NCI-H2081 treated with DMSO at 0.1 percent for 48 hours (cell line): ENCODE measurements at places on chromosomes 4 and X.

GRCh38 chr4:172124656-172125308, 311.6 kb downstream of the GALNTL6 start:
- no peak for DNase-seq

DNA sequence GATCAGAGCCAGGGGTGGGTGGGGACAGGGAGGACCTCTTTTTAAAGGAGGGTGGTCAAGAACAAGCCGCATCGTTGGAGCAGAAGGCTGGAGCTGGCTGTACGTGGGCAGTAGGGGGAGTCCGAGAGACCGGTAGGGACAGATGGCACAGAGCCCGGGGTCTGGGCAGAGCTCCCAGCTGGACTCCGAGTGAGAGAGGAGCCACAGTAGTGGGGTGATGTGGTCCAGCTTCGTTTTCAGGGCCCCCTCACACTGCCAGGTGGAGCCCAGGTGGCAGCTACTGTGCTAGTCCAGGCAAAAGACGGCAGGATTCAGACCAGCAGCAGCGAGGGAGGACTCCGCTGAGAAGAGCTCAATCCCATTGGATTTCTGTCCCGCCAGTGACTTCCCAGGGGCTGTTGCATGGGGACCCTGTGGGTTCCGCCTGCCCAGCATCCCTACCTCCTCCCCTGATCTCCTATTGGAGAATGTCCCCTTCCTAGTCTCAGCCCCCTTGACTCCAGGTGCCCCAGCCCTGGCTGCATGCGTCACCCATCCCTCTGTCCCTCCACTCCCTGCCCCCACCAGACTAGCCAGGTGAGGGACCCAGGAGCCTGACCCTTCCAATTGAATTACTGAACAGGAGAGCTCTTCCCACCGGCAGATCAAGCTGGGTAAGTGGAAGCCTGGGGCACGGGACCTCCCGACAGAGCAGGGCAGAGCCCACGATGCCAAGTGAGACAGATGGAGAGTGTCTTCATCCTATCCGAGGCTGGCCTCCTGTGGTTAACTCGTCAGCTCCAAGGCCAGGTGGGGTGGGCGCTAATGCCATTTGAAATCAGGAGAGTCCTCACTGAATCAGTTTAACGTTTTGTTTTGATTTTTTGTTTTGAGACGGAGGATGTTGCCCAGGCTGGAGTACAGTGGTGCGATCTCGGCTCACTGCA, 2.9 kb downstream of the ARHGAP4 start:
- no peak for DNase-seq

DNA sequence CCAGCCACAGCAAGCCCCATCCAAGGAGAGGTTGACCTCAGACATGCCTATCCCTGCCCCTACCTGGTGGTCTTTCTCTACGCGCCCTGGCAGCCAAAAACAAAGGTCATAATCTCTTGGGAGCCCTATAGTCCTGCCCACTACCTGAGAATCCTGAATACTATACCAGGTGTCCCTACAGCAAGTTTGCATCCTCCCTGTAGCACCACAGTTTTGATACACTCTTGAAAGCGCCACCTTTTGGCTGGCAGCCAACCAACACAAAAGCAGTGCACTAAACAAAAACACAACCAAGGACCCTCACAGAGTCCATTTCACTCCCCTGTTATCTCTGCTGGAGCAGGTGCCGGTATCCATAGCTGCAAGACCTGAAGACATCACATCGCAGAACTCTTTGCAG, 523.8 kb upstream of the CPEB2 start:
- no peak for DNase-seq

GRCh38 chr4:177464026-177464425, 21.8 kb upstream of the AGA start:
- DNase-seq = no peak

DNA sequence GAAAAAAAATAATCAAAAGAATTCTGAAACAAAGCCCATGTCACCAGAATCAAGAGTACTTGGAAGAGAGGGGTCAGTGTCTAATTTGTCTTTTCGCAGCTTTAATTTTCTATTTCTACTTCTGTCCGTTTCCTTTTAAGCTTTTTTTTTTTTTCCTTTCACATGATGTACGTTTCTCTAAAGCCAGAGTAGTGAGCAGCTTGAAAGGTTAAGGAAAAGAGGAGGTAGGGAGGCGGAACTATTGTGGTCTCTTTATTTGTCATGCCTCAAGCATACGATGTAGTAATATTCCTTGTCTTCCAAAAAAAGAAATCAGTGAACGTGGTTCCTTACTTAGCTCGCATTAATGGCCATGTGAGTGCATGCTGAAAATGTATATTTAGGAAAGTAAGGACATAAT, 311.5 kb downstream of the TENM3 start:
- DNase-seq = no peak

DNA sequence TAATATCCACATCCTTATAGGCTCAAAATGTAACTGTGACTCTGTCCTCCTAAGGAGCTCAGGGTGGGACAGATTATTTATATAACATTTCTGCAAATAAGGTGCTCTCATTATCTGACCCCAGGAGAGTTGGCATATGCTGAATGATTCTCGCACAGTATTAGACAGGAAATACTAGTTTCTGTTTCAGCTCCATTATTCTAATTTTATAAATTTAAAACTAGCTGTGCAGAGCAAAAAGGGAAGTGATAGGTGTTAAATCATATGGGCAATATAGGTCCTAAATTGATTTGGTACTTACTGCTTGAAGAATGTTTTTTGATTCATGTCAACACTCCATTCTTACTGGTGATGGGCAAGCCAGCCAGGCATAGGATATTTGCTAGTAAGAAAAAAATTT, 141.5 kb downstream of the GLRA2 start:
- no peak for DNase-seq

GRCh38 chr4:1715002-1715758, 3.1 kb upstream of the SLBP start:
- no peak for DNase-seq

DNA sequence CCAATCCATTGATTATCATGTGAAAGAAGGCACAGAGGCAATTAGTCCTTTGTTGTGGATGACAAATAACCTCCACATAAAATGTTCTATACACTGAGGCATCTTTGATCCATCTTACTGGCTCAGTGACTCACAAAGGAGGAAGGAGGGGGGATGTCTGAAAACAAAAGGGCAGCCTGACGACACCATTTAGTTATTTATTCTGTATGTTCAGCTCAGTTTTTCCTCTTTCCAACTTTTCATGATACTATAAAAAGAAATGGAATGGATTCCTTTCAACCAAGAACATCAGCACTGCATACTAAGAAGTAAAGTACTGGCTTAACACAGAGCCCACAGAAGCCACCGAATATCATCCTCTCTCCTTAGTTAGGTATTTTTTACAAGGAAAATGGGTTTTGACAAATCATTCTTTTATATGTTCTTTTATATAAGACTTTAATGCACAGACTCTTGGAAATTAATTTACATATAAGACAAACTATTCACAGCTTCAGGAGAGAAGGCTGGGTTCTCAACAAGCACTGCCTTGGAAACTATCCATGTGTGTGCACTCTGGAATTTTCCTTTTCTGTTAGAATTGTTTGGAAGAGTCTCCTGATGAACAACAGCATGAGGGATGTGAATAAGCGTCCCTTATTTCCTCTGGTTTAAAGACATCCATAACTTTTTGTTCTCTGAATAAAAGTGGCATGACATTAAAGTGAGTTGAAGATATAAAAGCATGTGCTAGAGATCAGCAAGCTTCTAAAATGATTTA, 135.6 kb downstream of the TSPAN5 start:
- DNase-seq = no peak

- DNase-seq = peak; percentile 18
Observed at GRCh38 chr4:172050911-172051310, 237.7 kb downstream of the GALNTL6 start.

GRCh38 chr4:8762356-8762755, 109.3 kb downstream of the HMX1 start:
- no peak for DNase-seq

- no peak for DNase-seq
Observed at GRCh38 chr4:66606908-66607307, 936.6 kb upstream of the EPHA5 start.

DNA sequence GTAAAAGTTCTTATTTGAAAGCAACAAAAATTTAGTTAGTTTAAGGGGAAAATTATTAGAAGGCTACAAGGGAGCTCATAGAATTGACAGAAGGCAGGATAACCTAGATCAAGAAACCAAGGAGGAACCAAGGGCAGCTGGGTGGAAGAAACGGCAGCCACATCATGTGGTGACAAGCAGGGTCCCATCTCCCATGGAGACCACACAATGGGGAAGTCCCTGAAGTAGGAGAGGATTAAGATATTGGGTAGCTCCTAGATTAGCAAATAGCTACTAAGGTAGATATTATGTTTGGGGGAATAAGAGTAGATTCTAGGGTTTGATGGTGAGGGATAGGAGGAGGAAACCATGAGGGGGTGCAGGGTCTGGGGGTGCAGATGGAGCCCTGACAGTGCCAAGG, 48.0 kb upstream of the TMEM154 start:
- DNase-seq = no peak

GRCh38 chrX:46279214-46279924, 265.9 kb downstream of the ZNF674 start:
- no peak for DNase-seq

DNA sequence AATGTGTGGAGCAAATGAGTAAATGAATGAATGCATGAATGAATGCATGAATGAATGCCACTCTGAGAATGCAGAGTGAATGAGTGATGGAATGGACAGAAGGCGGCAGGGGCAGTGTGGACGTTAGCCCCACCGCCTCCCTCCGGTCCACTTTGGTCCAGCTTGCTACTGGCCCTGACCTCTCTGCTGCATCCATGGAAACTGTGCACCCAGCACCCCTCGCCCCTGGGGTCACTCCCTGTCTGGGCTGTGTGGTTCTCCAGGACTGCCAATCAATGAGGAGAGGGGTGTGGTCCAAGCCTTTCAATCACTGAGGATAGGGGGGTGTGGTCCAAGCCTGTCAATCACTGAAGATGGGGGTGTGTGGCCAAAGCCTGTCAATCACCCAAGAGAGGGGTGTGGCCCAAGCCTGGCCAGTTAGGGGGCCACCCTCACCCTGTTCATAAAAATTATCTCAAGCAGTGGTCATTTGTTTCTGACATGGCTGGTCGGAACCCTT, 39.2 kb upstream of the ASMTL start:
- DNase-seq = no peak

GRCh38 chr4:168993714-168994510, 16.1 kb downstream of the CBR4 start:
- DNase-seq = no peak

DNA sequence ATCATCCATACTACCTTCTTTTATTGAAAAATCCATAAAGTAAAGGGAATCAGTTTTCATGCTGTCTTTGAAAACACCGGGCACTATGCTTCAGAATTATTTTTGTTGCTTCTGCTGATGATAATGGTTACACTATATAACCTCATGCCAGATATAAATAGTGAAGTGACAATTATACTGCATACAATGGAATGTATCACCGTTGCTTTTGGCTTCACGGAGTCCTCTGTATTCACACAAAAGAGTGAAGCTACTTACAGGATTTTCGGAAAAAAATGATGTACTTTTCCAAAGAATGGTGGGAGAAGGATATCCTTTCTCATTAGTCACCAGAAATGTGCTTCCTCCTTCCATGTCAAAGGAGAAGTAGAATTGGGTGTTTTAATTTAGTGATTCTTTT, 159.1 kb upstream of the PITX2 start:
- no peak for DNase-seq

DNA sequence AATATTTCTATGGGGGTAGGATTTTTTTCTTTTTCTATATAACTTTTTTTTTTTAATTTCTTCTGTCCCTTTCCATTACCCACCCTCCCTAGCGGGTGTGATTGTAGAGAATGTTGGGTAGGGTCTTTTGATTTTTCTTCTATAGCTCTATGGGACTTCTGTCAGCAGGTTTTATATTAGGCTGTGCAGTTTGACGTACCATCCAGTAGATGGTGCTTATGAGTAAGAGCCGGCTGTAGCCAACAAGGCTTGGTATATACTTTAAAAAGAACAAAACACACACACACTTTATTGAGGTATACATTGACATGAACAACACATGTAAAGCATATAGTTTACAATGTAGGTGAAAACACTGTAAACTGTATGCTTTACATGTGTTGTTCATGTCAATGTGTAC, 247.9 kb upstream of the POF1B start:
- DNase-seq = no peak

DNA sequence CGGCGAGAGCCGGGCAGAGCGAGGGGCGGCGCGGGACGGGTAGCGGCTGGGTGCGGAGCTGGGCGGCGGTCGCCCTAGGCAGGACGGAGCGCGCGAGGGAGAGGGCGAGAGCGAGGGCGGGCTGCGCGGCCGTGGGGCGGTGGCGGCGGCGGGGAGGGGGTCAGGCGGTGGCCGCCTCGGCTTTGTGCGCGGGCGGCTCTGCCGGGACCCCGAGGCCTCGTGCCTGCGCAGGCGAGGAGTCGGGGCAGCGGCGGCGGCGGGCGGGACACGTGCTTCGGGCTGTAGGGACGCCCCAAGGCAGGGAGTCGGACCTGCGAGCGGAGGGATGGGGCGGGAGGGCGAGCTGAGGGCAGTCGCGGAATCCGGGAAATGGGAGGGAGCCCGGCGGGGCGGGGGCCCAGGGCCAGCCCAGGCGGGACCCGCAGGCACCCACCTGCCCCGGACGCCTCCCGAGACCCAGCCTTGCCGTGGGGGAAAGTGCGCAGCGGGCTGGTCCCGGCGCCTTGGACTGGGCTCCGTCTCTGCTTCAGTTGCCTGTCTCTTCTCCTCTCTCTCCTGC, 465 bp downstream of the BMPR1B start:
- DNase-seq = no peak

DNA sequence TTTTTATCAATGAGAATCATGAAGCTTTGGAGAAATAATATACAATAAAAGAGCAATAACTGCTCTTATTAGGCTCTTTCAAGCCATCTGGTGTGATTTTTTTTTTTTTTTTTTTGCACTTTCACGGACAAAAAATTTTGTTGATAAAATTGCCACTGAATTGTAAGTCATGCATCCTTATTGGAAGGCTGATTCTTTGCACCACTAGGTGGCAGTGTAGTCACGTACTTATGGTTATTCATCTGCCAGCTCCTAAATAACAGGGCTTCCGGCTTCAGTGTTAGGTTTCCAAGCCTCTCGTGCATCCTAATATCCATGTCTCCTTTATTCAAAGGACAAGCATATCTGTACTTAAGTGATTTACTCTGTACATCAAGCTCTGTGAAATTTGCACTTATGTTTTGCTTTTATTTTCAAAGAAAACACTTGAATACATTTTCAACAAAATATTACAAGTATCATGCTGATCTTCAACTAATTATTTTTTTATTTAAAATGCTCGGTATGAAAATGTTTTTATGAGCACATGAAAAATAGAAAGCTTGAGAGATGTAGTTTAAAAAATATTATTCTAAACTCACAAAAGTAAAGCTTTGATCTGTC, 1578.3 kb upstream of the TENM3 start:
- peak; percentile 92 for DNase-seq

DNA sequence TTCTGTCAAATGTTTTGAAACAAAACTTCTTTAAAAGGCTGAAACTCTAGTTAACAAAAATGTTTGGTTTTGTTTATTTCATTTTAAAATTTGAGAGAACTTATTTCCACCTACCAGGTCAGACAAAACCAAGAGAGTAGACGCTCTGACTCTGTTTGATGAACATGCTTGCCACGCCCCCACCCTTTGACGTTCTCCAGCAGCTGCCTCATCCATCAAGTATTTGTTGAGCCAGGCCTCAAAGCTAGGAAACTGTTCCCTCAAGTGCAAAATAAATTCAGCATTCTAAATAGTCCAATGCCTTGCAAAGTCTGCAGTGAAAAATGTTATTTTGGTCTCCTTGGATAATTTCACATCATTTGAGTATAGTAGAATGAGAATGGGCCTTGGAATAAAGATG, 121.6 kb downstream of the GUCY2F start:
- DNase-seq = no peak
